ENCODE measurements at places on chromosomes 6 and 20. TPM values are rescaled to one million over a fixed set of nuclear protein-coding genes. Genes with fewer than 3 reads are reported as not detected.

PI3 gene
- total RNA-seq = 3.7 TPM

C2 gene
- total RNA-seq = 3.6 TPM

ULBP1 gene
- 8.2 TPM for total RNA-seq

LTV1 gene
- 18.7 TPM for total RNA-seq

MRAP2 gene
- total RNA-seq = 0.74 TPM

TMC2 gene
- total RNA-seq = not detected

PLCB4 gene
- total RNA-seq = 8.7 TPM

SCRT2 gene
- not detected for total RNA-seq
